Natural killer cell (primary cell): ENCODE measurements at places on chromosomes 13 and 19. TPM values are rescaled to one million over a fixed set of nuclear protein-coding genes. Genes with fewer than 3 reads are reported as not detected.

The CELF5 gene
- total RNA-seq: 0.41 TPM

The UBAC2 gene
- total RNA-seq: 59.1 TPM

- DNase-seq: no peak
Observed at GRCh38 chr19:49595819-49596404, 4.9 kb downstream of the PRR12 start.

DNA sequence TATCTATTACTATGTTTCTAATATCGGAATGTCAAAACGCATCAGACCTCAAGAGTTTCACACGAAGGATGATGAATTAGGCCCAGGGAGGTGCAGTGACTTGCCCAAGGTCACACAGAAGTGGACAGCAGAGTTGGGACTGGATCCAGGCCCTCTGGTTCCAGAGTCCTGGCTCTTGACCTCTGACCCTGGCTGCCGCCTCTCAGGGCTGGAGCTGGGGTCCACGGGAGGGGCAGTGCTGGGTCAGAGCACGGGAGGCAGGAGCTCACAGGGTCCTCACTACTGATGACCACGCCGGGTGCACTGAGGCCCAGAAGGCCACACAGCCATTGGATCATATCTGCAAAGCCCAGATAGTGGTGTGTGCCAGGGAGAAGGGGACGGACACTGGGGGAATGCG lies 9.2 kb upstream of the ASPDH start:
- DNase-seq: no peak

DNA sequence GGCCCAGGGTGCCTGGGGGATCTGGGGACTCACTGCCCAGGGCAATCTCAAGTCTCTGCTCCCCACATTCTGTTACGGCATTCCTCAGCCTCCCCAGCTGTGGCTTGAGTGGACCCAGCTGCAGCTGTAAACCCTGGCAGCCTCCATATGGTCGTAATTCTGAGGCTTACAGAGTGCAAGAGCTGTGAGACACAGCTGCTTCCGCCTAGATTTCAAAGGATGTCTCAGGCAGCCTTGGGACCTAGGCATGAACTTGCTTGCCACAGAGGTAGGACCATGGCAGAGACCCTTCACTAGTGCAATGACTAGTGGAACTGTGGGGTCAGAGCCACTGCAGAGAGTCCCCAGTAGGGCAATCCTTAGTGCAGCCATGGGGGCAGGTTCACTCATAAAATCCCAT lies 297.5 kb downstream of the ENOX1 start:
- DNase-seq: no peak

The CALR3 gene
- total RNA-seq: not detected

GRCh38 chr19:40584007-40584406 lies 7.3 kb downstream of the SHKBP1 start:
- no peak for DNase-seq

The PTH2 gene
- not detected for total RNA-seq

DNA sequence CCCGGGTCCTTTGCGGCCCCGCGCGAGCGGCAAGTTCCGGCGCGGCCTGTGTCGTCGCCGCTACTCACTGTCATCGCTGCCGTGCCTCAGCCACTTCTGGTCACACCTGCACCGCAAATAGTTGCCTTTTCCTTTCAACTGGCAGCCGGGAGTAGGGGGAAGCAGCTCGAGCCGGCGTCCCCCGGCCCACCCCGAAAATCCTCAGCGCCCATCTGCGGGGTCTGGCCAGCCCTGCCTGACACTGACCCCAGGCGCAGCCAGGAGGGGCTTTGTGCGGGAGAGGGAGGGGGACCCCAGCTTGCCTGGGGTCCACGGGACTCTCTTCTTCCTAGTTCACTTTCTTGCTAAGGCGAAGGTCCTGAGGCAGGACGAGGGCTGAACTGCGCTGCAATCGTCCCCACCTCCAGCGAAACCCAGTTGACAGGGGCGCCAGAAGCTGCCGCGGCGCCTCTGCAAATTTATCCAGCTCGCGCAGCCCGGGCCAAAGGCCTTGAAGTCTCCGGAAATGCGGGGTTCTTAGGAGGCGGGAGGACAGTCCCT lies 1.7 kb downstream of the PDX1 start:
- DNase-seq: peak; percentile 14

The GSX1 gene
- total RNA-seq: not detected

- no peak for DNase-seq
Observed at GRCh38 chr19:3133793-3134116, 2.1 kb upstream of the GNA15 start.

The ZNF491 gene
- total RNA-seq: 3.8 TPM

GRCh38 chr19:36113894-36114720 lies 568 bp downstream of the POLR2I start:
- peak; percentile 43 for DNase-seq

The C5AR1 gene
- total RNA-seq: 28.7 TPM

- DNase-seq: no peak
Observed at GRCh38 chr13:72132075-72132474, 265.1 kb upstream of the DACH1 start.

The MISP3 gene
- total RNA-seq: 2.4 TPM

DNA sequence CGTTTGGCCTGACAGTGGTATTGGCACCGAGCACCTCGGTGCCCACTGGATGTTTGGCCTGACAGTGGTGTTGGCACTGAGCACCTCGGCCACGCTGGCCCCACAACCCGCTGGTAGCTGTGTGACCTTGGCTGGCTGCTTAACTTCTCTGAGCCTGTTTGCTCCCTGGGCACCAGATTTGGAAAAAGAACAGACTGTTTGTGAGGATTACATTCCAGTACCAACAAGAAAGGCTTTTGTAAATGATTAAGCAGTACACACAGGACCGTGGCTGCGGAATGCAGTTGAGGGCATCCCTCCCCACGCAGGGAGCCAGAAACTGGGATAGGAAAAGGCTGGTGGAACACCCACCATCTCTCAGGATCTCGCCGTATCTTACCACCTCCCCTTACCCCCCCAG lies 31.9 kb downstream of the SLC25A42 start:
- no peak for DNase-seq

- no peak for DNase-seq
Observed at GRCh38 chr13:27183561-27184147, 12.0 kb upstream of the USP12 start.

The SYT5 gene
- total RNA-seq: 5.3 TPM
